Forelimb muscle (tissue), 1 donor: ENCODE measurements at places on chromosomes 7 and 10. TPM values are rescaled to one million over a fixed set of nuclear protein-coding genes. Genes with fewer than 3 reads are reported as not detected.

- DNase-seq = no peak
Observed at GRCh38 chr7:28626624-28627262, 214.4 kb downstream of the CREB5 start.

The TEX47 gene
- not detected for polyA plus RNA-seq

DNA sequence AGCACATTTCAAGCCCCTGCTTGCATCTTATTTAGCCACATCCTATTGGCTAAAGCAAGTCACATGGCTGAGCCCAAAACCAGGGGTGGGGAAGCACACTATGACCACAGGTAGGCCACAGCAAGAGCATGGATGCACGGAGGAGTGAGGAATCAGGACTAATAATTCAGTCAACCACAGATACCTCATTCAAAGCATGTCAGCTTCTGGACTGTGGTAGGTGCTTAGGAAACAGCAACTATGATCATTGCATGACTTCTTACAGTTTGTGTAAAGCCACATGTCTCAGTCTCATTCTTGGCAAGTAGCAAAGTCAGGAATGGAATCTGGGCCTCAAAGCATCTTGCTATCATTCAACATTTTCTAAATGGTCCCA lies 79.0 kb upstream of the EMX2 start:
- DNase-seq = no peak

DNA sequence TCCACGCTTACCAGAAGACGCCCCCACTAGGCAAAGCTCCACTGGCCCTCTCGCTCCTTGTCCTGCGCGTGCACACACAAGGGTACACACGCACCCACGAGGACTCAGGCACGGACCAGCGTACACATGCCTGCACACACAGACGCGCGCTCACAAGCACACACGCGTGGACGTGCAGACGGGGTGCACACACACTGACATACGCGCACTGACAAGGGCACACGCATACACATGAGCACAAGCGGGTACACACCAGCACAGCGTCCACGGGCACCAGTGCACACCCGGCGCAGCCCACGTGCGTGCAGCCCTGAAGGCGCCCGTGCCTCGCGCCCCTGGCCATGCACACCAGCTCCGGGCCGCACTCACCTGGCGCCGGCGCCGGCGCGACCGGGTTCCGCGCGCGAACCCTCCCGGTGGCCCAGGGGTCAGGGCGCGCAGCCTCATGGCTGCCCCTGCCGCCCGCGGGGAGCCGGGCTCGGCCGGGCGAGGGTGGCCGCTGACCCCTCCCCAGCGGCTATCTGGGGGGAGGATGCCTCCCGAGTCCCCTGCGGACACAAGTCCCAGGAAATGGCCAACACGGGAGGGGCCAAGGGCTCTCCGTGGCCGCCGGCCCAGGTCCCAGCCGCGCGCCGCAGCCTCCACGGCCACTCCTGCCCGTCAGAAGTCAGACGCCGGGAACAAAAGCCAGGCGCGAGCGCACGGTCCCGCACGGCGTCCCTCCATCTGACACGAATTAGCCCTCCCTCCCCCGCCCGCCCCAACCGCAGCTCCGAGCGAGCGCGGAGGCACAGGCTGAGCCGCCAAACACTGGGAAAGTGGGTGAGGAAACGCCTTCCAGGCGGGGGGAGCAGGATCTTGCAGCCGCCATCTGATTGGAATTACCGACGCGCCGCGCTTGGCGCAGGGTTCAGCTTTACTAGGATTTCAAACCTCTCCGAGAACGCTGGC lies 45.0 kb downstream of the TNS3 start:
- DNase-seq = no peak

DNA sequence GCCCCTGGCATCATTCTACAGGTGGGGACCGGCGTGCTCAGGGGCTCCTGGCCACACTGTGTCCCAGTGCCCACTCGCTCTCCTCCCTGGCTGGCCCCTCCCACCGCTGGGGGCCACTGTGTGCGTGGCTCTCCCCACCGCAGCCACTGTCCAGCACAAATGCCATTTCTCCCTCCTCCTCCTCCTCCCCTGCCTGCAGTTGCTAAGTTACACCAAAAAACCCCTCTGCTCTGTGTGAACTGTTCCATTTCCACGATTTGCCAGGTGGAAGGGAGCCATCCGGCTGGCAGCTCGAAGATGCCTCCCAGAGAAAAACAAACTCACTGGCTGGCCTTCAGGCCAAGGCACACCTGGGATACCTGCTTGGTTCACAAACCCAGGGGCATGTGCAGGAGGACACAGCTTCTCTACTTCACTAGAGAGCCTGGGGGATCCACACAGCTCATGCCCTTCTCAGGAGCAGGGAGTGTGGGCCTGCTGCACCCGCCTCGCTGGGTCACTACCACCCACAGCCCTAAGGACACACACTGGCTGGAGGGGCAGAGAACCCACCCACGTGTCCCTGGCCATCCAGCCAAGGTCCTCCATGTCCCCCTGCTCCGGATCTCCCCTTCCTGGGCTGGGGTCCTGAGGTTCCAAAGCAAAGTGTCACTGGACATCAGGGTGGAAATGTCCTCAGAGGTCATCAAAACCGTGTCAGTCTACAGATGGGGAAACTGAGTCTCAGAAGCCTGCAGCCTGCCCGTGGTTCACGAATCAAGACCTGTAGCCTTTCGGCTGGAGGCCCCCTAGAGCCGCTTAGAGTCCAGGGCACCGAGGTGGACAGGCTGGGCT lies 1.7 kb downstream of the RASGEF1A start:
- DNase-seq = no peak

GRCh38 chr7:128456255-128456725 lies 612 bp downstream of the HILPDA start:
- DNase-seq = no peak

The HOXA1 gene
- polyA plus RNA-seq = 0.77 TPM

GRCh38 chr10:88473989-88474883 lies 108.9 kb downstream of the RNLS start:
- no peak for DNase-seq

DNA sequence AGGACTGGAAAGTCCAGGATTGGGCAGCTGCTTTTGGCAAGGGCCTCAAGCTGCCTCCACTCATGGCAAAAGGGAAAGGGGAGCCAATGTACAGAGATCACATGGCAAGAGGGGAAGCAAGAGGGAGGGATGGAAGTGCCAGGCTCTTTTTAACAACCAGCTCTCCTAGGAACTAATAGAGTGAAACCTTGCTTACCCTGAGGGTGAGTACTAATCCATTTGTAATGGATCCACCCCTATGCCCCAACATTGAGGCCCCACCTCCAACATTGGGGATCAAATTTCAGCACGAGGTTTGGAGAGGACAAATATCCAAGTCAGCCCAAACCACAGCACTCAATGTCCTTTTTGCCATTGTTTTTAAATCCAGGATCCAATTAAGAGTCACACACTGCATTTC lies 12.5 kb downstream of the HABP2 start:
- no peak for DNase-seq

- no peak for DNase-seq
Observed at GRCh38 chr10:54065106-54065505, 735.9 kb downstream of the PCDH15 start.

DNA sequence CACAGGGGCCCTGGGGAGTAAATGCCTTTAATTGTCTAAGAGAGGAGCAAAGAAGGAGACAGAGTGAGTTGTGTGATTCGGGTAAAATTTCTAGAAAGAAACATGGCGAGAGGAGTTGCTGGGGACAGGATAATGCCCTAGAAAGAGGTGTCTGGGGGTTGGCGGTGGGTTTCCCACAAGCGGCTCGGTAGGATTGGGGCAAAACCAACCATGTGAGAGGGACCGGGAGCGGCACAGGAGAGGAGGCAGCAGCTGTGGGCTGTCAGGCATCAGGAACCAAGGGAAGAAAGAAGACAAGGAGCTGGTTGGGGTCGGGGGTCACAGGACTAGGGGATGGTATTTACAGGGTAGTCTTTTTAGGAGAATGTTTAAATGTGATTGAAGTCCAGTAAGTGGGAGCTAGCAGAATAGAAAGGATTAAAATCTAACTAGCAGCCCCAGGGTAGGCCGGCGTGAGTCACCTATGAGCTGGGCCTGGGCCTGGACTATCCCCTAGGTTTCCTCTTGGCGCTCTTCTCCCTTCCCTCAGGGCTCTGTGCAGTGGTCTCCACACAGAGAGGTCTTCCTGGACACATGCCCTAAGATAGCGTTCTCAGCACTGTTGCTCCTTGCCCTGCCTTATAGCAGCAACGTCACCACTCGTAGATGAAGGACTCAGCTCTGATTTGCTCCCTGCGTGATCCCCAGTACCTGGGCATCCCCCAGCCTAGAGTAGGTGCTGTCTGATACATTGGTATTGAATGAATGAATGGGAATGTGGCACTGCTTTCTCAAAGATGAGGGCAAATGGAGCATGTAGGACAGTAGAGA lies 32.6 kb downstream of the IKZF1 start:
- DNase-seq = no peak

The OR6B1 gene
- not detected for polyA plus RNA-seq

- no peak for DNase-seq
Observed at GRCh38 chr7:33212144-33212543, 82.8 kb downstream of the BBS9 start.

- DNase-seq = no peak
Observed at GRCh38 chr7:80243425-80243824, 108.8 kb downstream of the GNAI1 start.

- no peak for DNase-seq
Observed at GRCh38 chr7:84095971-84096370, 98.6 kb downstream of the SEMA3A start.

DNA sequence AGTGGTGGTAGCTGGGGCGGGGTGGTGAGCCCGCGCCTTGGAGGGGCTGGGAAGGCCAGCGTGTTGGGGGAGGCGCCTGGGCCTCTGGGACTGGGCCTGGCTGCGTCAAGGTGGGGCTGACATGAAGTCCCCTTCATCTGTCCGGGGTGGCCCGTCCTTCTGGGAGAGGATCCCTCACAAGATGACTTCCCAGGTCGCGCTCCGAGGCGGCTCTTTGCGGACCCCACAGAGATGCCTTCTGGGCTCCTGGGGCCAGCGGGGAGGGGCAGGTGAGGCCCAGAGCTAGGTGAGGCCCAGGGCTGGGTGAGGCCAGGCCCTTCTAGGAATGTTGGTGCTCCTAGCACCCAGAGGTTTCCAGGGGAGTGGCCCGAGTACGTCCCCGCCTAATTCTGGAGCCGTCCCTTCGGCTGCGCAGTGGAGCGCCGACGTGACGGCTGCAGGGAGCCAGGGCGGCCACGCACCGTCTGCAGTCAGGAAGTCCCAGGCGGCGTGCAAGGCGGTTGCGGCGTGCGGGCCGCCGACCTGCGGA lies 58.2 kb upstream of the NUPR2 start:
- DNase-seq = no peak

The INA gene
- 0.15 TPM for polyA plus RNA-seq

The OR13A1 gene
- not detected for polyA plus RNA-seq

DNA sequence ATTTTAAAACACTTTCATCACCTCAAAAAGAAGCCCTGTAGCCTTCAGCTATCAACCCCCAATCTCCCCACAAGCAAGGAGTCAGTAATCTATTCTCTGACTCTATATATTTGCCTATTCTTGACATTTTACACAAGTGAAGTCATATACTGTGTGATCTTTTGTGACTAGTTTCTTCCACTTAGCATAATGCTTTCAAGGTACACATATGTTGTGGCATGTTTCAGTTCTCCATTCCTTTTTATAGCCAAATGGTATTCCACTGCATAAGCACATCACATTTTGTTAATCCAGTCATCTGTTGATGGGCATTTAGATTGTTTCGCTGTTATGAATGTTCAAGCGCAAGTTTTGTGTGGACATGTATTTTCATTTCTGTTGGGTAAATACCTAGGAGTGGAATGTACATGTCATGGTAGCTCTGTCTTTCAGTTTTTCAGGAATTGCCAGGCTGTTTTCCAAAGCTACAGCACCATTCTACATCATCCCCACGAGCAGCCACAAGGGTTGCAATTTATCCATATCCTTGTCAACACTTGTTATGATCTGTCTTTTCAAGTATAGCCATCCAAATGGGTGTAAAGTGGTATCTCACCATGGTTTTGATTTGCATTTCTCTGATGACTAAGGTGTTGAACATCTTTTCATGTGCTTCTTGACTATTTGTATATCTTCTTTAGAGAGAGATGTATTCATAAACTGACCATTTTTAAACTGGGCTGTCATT lies 405.6 kb downstream of the KCNMA1 start:
- no peak for DNase-seq

DNA sequence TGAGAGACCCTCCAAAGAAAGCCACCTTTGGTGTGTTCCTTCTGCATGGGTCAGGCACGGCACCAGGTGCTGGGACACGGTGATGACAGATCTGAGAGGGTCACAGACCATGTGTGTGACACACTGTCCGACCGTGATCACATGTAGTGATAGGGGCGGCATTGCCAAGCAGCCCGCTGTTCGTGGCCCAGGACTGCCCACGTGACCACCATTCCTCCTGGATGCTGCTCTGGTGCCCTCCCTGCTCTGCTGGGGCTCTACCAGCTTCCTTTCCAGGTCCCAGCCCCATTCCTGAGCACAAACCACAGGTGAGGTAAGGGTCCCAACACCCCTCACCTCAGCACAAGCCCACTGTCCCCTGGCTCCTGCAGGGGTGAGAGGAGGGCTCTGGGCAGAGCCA lies 10.1 kb upstream of the SLC18A3 start:
- DNase-seq = no peak

DNA sequence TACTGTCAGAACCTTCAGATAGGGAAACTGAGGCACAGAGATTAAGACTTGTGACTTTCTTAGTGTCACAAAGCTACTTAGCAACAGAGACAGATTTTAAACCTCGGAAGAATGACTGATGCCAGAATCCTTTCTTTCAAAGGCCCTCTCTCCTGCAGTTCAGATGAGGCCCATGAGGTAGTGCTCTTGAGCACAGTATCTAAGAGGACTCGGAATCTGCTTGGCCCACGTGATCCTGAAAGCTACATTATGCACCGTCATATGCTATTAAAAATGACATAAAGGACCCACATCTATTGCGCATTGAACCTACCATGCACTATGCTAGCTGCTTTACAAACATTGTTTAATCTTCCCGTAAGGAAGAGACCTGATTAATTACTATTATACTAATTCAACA lies 355.9 kb downstream of the SFMBT2 start:
- DNase-seq = no peak

The ZNF789 gene
- 37.8 TPM for polyA plus RNA-seq

The VAX1 gene
- not detected for polyA plus RNA-seq

DNA sequence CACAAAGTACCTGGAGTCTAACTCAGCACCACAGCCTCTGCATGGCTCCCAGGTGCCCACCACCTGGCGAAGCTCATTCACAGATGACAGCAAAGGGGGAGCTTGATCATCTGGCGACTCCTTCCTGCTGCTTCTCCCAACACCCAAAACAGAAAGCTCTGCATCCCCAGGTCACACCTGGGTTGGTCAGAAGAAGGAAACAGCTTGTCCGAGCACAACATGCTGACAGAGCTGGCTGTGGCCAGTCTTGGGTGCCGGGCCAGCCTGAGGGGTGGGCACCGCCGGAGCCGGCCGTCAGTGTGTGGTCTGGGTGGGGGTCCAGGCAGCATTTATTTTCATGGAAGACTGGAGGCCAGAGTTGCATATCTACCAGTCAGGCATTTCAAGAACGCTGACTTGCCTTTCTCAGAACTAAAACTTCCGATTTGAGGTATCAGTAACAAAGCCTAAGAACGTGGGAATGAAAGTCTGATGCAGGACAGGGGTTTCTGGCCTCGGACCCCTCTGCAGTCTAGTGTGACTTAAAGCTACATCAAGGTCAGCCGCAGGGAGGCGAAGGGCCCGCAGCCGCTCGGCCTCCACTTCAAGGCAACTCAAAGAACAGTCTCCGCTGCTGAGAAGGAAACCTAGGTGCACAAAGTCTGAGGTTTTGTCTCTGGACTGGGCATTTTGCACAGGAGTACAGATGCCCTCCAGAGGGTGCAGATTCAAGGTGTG lies 109.6 kb downstream of the CYTH3 start:
- no peak for DNase-seq

- no peak for DNase-seq
Observed at GRCh38 chr10:130333185-130333584, 197.0 kb downstream of the GLRX3 start.

The ITIH5 gene
- 47.8 TPM for polyA plus RNA-seq

The UFSP1 gene
- 2.0 TPM for polyA plus RNA-seq

- DNase-seq = no peak
Observed at GRCh38 chr7:80637911-80638765, at the start of gene CD36. TSS of gene CD36 (plus strand) at chr7:80638642. CDS start at chr7:80646741, 8,099 bp downstream.
